ENCODE measurements at places on chromosomes 3 and 15.

GRCh38 chr3:190041333-190042041 is 79.2 kb downstream of the P3H2 start:
- no peak for DNase-seq

GRCh38 chr3:190863119-190863465 is 598 bp upstream of the GMNC start:
- DNase-seq = no peak

- DNase-seq = no peak
Observed at GRCh38 chr15:82640672-82641071, 6.5 kb downstream of the CPEB1 start.

GRCh38 chr3:17965331-17965730 is 222.9 kb upstream of the TBC1D5 start:
- DNase-seq = no peak

DNA sequence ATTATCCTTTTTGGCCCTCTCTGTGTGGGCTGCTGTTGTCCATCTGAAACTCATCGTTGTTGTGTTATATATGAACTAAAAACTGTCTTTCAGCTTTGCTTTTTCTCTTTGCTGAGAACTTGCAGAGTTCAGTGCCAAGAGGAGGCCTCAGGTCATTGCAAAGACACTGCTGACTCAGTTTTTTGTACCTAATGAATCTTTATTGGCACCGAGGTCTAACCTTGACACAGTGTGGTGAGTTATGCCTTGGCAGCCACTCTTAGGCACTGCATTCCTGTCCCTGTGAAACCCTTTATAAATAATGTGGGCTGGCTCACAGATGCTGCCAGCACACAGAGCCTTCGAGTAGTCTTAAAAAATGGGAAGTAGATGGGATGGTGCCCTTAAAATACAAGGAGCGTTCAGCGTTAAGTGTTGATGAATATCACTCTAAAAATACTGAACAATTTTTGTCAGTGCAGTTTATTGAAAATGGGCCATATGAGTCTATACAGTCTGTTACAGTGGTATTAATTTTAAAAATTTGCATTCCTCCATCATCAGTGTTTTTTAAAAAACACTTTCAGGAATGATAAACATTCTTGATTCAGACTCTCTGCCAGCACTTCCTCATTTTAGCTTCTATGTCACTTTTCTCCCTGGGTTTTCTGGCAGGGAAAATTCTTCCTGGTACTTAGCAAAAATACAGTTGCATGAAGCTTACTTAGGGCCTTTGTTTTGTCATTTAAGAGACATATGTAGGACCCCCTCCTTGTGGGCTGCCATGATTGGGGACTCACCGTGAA is 234.1 kb downstream of the CACNA2D3 start:
- no peak for DNase-seq

- no peak for DNase-seq
Observed at GRCh38 chr3:79018265-79018664, 749.5 kb downstream of the ROBO1 start.

- no peak for DNase-seq
Observed at GRCh38 chr15:100330629-100331215, 11.1 kb downstream of the ADAMTS17 start.

GRCh38 chr15:52733088-52733487 is 53.9 kb upstream of the ATOSA start:
- no peak for DNase-seq

- DNase-seq = no peak
Observed at GRCh38 chr15:62573876-62574275, 408.8 kb upstream of the C2CD4B start.

GRCh38 chr15:59543721-59544547 is 67.6 kb upstream of the GCNT3 start:
- no peak for DNase-seq

- DNase-seq = no peak
Observed at GRCh38 chr15:44666210-44667038, 3.0 kb upstream of the SPG11 start.

DNA sequence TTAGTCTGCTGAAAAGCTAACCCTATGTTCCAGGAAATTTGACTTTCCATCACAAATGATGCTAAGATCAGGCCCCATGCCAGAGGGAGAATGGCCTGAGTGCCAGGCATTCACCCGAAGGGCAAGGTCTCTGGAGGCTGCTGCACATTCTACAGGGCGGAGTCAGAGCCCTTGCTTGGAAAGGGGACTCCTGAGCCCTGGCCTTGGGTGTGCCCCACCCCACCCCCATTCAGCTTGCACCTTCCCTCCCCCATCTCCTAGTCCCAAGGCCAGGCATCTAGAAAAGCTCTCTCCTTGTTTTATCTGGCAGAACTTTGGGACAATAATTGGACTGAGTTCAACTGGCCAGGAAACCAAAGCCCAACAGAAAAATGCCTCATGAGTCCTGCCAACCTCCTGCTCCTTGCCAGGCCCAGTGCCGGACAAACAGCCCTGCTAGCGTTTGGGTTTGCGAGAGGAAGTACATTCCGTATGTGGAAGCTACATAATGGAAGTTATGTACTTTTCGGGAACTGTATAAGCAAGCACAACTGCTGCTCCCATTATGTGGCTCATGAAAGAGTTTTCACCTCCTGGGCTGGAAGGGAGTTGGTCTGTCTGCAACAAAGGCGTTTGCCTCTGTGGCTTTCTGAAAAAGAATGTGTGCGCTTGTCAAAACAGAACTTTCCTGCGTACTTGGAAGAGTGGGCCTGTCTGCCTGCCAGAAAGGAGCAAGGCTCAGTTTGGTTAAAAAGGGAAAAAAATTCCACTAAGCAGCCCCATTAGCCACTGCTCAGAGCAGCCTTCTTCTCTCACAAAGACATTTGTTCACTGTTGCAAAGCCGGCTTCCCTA is 321.5 kb upstream of the CTNNB1 start:
- no peak for DNase-seq

GRCh38 chr3:78725703-78726246 is 1042.0 kb downstream of the ROBO1 start:
- no peak for DNase-seq

DNA sequence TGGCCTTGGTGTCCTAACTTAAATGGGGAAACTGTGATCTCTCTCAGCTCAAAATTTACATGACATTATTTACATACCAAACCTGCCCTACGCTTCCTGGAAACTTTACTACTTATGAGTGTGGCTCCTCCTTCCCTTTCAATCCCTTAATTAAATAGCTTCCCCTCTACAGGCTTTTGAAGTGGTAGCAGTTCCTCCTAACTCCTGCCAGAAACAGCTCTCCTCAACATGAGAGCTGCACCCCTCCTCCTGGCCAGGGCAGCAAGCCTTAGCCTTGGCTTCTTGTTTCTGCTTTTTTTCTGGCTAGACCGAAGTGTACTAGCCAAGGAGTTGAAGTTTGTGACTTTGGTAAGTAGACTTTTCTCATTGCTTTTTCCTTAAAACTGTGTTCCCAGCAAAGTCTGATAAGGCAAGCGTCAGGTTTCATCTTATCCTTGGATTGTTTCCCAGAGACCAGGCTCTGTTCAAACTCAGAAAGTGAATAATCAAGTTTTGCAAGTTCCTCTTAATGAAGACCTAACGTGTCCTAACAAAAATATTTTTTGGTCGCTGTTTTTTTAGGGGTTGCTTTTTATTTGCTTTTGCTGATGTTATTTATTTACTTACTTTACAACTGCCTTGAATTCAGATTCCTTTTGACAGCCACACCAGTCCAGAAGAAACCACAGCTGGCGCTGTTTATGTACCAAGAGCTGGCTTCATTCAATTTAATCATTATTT is at the start of gene ACP3:
ACP3 (plus strand) TSS at position 179 of the 720 bp plus-strand sequence; CDS start at position 229, 50 bp downstream.
- DNase-seq = no peak

DNA sequence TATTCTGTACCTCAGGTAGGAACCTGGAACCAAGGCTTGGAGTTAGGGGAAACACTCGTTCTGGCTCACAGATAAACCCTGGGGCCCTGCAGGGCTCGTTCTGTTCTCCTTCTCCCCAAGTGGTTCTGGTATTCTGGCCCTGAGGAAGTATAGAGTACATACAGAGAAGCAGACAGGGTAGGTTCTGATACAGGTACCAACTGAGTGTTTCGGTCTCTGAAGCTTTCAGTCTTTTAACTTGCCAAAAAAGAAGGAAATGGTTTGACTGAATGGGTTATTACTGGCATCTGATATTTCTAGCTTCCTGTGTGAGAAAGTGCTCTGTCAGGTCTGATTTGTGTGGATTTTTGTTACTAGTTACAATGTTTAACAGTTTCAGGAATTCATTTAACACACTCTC is 67.3 kb downstream of the UBE2E2 start:
- DNase-seq = no peak

GRCh38 chr15:89067751-89068150 is 20.5 kb upstream of the ABHD2 start:
- DNase-seq = no peak

DNA sequence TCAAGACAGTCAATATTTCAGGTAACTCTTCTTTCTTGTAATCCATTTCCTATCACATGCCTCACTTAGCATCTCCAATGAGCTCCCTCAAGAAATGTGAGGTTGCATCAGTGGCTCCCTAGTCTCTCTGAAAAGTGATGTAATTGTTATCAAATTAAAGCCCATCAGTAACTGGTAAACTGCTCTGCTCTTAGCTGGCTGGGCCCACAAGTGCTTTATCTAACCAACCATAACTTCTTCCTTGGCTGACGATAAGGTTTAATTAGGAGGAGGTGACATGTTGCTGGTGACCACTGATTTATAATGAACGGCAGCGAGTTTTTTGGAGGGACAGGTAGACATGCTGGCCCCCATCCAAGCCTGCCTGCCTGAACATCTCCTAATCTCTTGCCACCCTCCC is 79.6 kb downstream of the RTP4 start:
- DNase-seq = no peak

DNA sequence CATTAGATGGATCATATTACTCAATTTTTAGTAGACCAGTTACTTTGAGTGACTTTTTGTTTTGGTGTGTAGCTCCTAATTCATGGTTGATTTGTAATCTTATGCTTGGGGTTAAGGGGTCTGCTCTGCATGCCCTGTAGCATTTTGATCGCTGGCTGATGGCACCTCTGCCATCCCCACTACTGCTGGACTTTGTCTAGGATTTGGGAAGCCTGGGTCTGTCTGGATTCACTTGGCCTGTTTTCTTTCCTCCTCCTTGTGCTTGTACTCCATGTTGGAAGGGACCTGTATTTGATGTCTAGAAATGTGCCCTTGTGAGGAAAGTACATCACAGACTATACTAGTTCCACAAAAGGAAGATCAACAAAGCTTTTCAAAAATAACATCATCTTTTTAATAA is 154.1 kb downstream of the FNDC3B start:
- no peak for DNase-seq

- no peak for DNase-seq
Observed at GRCh38 chr3:167872941-167873340, 137.4 kb downstream of the SERPINI1 start.

DNA sequence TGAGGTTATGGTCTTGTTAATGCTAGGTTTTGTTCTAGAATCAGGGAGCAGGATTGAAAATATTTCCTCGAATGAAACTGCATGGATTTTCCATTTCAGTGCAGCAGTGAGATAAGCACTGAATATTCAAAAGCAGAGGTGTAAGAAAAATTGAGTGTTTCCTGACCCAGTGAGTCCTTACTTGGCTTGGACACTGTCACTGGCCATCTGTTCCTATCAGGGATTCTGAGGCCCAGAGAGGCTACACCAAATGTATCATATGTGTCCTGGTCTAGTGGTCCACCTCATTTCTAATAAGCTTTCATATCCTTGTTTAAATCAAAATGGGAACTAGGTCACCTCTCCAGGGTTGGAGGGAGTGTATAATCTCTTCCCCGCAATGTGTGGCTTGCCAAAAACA is 61.1 kb upstream of the RAD18 start:
- no peak for DNase-seq
